ENCODE measurements at places on chromosomes 7 and 10.

DNA sequence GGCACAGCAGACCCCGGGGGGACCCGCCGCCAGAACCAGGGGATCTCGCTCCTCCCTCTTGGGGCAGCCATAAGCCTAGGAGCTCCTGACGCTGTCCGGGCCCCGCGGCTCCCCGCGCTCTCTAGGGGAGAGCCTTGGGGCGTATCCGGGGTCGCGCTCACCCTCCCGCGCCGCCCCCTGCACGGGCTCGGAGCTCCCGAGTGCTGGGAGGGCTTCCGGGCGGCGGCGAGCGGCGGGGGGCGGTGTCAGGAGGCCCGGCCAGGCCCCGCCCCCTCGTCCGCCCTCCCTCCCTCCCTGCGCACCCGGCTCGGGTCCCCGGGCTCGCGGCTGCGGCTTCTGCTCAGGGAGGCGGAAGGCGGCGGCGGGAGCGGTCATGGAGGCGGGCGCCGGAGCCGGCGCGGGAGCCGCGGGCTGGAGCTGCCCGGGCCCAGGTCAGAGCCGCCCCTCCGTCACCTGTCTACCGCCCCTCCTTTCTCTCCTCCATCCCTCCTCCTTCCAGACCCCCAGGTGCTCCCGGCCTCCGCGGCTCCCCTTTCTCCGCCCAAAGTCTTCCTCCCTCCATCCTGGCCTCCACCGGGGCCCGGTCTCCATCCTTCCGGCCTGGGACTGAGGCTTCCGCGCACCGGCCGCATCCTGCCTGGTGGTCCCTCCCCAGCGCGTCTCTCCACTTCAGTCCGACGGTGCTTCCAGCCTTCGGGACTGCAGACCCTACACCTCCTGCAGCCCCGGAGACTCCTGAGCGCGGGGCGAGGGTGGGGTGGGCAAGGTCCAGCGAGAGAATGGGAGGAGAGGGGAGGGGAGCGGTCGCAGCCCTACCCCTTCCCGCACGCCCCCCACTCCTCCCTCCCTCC lies at the start of gene CCDC136:
CCDC136 (plus strand) TSS at position 848 of the 851 bp plus-strand sequence. CDS start 444 bp downstream, outside the sequence.
- peak; percentile 78 for DNase-seq

DNA sequence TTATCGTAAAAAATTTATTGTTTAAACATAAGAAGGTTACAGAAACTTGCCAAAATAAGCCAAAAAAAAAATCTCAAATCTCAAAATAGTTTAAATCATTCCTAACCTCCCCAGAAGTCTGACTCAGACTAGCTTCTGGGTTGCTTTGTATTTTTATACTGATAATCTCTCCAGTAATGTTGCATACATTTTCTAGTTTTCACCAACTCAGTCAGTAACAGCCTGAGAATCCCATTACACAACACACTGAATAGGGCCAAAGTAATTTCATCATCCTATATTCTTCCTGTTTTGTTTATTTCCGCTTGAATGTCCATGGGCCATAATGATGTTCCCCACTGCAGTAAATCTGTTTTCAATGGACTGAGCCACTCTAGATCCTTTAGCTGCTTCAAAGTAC lies 478.5 kb downstream of the GPAM start:
- no peak for DNase-seq

- DNase-seq = no peak
Observed at GRCh38 chr10:14102056-14102455, 228.7 kb downstream of the FRMD4A start.

DNA sequence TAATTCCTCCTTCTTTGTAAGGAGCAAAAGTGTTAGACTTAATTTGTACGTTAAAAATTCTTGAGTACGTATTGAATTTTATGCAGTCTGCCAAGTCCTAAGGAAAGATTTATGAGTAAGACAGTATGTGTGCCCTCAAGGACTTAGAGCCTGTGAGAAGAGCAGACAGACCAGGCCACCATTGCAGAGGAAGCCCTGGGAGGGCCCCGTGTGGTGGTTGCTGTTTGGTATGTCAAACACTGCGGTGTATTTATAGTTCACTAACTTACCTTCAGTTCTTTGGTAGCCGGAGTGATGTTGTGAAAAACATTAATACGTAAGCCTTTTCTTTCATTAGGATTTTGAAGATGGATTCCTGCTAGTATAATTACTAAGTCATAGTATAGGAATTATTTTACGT lies 82.9 kb downstream of the GALNT11 start:
- no peak for DNase-seq

DNA sequence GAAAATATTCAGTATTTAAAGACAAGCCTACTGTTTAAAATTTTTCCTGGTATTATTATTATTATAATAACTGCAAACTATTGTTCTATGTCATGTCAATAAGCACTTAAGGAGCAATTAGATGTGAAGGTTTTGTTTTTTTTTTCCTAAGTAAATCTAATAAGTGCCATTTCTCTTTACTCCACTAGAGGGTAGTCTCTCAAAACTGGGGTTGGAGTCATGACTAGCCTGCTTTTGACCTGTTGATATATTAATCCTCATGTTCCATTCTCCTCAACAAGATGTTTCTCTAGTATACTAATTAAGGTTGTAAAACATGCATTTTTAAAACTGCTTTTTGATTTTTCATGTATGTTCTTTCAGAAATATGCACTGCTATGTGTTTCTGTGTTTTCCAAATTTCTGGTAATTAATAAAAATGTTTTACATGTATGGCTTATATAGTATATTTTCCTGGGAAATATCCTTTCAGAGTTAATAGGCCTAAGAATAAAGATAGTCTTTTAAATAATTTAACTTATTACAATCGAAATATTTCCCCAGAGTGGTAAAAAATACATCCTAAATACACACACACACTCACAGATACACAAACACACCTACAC lies 1.0 kb upstream of the LRRN3 start:
- peak; percentile 33 for DNase-seq

DNA sequence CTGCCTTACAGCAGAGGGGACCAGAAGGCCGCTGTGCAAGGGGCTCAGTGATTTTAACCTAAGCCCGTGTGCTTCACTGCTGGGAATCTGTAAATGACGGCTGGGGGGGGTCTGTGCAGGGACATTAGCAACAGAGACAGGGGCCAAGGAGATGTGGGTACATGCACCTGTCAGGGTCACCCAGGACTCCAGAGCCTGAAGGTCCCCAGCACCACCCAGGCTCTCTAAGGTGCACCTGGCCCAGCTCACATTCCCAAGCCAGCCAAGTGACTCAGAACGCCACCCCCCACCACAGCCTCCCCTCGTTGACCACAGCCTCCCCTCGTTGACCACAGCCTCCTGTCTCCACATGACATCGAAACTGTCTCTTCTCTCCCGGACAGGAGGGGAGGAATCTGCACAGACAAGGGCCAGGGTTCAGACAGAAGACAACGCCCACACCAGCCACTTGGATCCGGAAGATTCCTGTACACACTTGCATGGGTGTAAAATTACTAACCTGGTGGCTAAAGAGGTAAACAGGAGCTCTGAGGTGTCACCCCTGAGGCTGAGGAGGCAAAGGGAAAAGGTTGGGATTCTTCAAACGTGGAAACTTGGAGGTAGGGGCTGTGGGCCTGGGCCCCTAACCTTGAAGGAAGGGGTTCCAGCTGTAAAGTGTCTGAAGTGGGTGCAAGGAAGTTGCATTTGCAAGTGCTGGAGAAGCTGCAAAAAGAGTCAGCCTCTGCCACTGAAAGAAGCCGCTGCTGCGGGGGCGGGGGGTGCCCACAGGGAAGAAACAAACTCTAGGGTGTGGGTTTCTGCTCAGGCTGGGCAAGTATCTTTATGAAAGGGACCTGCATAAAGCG lies 27.0 kb downstream of the CALML3 start:
- DNase-seq = no peak

DNA sequence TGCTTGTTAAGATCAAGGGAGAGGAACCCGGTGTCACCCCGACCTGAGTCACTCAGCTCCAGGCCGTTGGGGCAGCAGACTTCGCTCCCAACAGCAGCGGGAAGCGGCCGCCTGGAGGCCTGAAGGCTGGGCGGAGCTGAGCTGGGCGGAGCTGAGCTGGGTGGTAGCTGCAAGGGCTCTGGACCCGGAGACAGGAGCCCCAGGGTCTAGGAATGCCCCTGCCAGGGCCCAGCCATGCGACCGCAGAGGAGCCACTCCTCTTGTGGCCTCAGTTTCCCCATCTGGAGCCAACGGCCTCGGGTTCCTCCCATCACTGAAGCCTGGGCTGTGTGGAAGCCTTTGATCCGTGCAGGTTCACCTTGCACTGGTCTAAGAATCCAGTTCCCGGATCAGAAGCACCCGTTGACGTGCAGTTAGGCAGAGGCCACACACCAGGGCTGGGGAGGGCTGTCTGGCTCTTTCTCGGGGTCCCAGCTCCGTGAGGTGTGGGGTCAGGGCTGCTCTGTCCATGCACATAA lies 21.9 kb upstream of the DPYSL4 start:
- no peak for DNase-seq

- no peak for DNase-seq
Observed at GRCh38 chr7:139734395-139734794, 43.4 kb downstream of the HIPK2 start.

DNA sequence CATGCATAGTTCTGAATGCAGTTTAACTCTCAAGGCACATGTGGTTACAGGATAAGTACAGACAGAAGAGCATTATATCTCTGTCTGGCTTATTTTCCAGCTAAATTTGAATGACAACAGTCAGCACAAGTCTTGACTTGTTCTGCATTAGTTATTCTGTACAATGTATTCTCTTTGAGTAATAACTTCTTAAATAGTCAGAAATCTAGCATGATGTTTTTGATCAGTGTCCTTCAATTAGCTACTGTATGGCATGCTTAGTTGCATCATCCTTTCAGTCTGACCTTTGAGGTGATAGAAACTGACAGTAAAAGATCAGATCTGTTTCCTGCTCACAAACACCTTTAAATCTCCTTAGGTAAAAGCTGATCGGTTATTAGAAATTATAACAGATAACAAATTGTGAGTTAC lies 118.1 kb downstream of the ARL4A start:
- no peak for DNase-seq

DNA sequence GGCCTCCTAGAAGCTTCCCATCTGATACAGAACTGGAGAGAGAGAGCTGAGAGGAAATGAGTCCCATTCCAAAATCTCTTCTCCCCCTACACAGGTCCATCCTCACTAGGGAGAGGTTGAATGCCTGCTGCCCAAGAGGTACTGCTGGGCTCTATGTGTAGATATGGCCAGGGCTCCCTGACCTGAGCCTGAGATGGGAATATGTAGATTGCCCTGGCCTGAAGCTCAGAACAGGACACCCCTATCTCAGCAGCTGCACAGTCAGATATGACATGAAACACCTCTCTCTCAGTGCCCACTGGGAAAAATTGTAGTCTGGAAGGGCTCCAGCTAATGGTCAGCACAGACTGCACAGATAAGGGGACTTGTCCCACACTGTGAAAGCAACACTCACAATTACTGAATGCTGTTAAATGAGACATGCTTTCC lies 3.1 kb upstream of the IFIT1B start:
- no peak for DNase-seq

DNA sequence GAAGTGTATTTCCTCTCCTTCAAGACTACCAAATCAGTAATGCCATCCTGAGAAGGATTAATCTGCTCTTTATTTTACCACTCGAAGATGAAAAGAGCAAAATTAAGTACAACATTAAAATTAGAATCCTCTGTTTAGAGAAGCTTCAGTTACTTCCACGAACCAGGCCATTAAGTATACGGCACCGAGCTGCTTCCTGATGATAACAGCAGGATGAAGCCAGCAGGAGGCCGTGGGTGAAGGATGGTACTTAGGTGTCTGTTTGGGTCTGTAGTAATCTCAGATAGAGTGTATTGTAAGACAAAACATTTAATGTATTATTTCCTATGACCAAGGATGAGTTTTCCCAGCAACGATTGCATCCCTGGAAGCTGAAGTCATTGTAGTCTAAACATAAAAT lies 362.8 kb downstream of the SFMBT2 start:
- DNase-seq = no peak

- DNase-seq = no peak
Observed at GRCh38 chr10:62352356-62352970, 21.7 kb upstream of the ZNF365 start.

GRCh38 chr7:1298051-1298930 lies 65.6 kb downstream of the UNCX start:
- no peak for DNase-seq

DNA sequence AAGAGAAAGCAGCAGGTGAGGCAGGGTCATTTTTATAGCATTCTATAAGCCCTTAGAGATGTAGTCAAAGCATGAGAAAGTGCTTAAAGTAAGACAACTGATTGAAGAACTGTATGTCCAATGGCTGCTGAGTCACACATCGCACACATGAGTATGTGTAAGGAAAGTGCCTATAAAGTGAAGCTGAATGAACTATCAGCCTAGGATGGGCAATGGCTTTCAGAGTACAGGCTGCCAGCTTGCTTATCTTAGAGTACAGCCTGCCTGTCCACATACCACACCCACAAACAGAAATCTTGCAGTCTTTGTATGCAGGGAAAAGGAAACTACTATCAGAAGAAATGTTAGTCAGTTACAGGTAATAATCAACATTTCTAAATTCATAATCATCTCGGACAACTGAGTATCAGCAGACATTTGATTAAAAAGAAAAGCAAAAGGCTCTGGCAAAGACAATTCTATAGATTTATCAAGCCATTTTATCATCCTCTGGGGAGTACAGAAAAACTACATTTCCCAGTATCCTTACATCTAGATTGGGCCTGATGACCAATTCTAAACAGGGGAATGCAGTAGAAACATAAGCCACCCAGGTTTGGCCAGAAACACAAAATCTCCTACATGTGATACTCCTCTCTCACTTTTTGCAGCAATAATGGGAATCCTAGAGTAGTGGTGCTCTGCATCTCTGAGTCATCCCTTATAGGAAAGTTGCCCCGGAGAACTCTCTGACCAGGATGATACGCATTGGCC lies 16.2 kb upstream of the EPHB6 start:
- no peak for DNase-seq

- no peak for DNase-seq
Observed at GRCh38 chr7:141673346-141673745, 28.6 kb downstream of the DENND11 start.

DNA sequence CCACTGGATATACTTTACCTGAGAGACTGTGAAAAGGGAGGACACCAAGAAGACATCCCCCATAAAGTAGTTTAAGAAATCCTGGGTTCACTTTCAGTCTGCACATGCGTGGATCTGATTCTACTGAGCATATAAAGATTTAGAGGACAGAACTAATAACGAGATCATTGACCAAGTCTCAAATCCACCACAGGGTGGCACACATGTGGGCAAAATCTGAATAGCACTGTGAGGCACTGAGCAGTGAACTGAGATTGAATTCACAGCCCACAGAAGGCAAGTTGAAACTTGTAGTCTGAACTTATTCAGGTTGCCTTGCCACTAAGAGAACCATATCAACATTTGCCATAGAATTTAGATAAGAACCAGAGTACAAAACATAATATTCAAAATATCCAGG lies 818.6 kb downstream of the GRID1 start:
- DNase-seq = peak; percentile 37

- no peak for DNase-seq
Observed at GRCh38 chr10:95273393-95274312, 17.1 kb downstream of the PDLIM1 start.

- DNase-seq = no peak
Observed at GRCh38 chr7:139182363-139182762, 48.7 kb upstream of the UBN2 start.

Measured in CD4-positive, CD25-positive, alpha-beta regulatory T cell (primary cell).